ENCODE measurements at places on chromosomes 5 and 9.

- DNase-seq: no peak
These were observed 272.2 kb downstream of the PLK2 start for GRCh38 chr5:58187432-58188261.

GRCh38 chr9:124812441-124812876 lies 35.5 kb downstream of the OLFML2A start:
- DNase-seq: no peak

- no peak for DNase-seq
These were observed 15.3 kb upstream of the SEC16A start for GRCh38 chr9:136497916-136498695.

DNA sequence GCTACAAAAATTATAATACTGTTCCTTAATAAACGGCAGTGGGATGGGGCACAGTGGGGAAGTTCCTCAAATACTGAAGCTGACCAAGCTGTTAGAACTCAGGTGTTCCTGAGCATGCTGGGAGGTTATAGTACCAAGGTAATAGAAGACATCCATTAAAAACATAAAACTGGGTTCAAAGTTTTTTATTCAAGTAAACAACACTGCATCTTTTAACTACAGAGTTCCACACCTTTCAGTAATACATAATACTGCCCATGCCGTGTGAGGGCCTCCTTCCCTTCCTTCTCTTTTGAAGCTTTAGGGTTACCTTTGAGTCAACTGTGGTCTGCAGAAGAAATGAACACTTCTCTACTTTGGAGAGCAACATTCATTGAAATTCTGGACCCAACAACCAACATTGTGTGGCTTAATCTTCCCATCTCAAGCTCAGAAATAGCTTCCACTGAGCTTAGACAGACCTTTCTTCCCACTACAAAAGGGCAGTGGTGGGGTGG lies 43.6 kb downstream of the SERINC5 start:
- no peak for DNase-seq

- peak; percentile 76 for DNase-seq
These were observed 6.4 kb downstream of the SLC34A1 start for GRCh38 chr5:177390363-177391300.

- DNase-seq: no peak
These were observed 81.1 kb upstream of the SGCD start for GRCh38 chr5:156245895-156246294.

DNA sequence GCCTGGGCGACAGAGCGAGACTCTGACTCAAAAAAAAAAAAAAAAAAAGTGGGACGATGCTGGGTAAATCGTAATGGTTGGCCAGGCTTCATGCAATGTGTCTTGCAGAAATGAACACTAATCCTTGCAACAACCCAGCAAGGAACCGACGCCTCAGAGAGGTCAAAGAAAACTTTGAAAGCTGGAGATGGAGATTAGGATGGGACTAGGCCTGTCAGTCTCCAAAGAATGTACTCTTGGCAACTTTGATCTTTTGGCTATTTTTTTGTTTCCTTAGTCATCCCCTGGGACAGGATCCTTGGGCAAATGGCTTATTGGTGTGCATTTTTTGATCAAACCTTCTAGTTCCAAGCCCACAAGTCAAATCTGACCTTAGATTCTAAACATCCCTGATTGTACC lies 10.6 kb upstream of the PWWP2A start:
- no peak for DNase-seq

DNA sequence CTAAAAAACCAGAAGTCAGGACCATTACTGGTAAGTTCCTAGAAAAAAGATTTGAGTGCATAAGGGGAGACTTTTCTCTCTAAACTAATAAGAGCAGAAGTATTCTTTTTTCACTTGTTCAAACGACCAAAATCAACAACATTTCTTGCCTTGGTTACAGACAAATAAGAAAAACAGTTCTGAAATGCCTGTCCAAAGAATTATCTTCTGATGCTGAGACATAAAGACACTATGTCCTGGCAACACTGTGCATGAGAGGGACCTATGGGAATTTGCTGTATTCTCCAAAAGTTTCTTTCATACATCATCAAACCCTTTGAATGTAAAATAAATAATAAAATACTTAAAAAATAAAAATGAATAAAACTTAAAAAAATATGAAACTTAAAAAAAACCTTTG lies 50.4 kb downstream of the ZNF474 start:
- no peak for DNase-seq

GRCh38 chr5:116806836-116807235 lies 232.2 kb upstream of the SEMA6A start:
- DNase-seq: no peak

All from activated CD8-positive, alpha-beta memory T cell treated with anti-CD3 and anti-CD28 coated beads for 1 hour (primary cell).